ENCODE measurements at places on chromosomes 7 and 10.

DNA sequence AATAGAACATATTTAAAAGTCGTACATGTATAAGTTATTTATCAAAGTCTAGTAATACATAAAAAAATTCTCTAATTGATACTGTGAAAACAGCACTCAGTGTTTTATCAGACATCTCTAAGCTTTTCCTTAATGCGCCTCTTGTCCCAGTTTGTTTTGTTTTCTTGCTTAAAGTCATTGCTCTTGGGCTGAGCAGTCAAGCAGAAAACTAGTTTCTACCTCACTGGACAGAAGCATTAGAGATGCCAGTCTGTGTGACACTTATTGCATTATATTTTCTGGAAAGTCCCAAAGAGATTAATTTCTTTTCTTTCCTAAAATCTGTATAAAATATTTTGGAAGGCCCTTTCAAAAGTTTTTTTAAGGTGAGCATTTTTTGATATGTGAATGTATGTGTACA is 236.2 kb downstream of the PCLO start:
- no peak for DNase-seq

DNA sequence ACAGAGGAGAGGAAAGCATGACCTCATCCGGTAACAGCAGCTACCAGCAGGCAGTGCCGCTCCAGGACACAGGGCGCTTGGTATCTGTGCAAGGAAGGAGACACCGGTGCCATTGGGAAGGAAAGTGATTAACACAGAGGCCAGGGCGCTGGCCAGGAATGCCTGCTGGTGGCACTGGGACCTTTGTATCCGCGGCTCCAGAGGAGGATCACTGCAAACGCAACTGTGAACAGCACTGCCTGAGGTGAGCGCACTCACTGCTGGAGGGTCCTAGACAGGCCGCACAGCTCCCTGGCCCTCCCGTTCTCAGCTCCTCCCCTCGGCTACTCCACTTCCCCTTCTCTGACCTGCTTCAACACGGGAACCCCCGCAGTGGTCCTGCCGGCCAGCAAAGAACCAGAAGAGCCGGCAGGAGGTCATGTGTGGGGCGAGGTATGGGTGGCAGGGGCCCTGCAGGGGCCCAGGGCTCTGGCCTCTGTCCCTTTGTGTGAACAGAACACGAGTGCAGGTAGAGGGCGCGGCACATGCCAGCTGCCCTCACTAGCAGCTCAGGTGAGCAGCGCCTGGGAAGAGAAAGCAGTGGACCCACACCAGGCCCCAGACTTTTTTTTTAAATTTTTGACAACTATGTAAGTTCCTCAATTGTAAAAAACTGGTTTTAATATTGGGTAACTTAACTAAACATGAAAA is 107.6 kb downstream of the VIPR2 start:
- DNase-seq, result no peak

- peak; percentile 38 for DNase-seq
Measured at GRCh38 chr10:21724687-21725367, 190.8 kb downstream of the MLLT10 start.

DNA sequence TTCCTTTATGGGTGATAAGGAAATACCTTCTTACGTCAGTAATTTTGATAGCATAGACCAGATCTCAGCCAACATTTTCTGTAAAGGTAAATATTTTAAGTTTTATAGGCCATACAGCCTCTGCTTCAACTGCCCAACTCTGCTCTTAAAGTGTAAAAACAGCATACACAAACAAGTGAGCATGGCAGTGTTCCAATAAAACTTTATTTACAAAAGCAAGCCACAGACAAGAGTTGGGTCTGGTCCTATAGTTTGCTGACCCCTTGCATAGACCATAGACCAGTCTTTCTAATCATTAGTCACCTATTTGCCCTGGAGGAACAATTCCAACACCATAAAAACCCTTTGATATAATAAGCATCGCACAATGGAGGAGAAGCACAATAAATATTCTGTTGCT is 398.8 kb downstream of the SFMBT2 start:
- no peak for DNase-seq

DNA sequence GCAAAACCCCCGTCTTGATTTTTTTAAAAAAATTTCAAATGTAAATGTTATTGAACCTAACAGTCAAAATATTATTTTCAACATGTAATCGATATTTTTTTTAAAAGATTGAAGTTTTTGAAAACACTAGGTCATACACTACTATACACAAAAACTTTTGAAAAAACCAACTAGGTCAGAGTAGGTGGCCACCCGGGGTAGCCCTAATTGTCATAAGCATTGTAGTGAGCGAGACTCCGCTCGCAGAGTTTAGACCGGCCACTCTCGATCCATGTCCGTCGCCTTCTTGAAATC is 417 bp downstream of the RFC2 start:
- DNase-seq, result no peak

DNA sequence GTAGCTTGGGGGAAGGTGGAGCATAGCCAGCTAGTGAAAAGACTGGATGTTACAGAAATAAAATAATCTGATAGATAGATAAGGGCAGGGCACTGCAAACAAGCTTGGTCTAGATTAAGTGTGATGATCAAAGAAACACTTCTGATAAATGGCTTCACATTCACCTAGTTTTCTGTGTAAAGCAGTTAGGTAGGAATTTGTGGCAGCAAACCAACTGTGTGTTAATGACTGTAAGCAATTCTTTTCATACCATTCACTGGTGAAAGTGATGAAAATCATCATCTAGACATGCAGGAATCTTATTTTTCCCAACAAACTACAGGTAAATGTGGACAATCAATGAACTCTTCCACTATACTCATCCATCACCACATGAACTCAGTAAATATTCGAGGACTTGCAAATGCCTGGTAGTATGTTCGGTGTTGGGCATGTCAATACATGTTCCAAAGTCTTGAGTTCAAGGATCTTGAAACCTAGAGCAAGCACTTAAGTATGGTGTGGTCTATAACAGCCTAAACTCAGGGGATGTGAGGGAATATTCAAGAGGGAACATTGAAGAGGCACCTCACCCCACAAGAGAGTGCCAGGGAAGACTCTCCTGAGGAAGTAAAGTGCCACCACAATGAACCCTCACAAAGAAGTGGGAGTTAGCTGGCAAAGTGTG is 20.5 kb downstream of the PON3 start:
- no peak for DNase-seq

- no peak for DNase-seq
Measured at GRCh38 chr7:119197172-119197876, 972.8 kb downstream of the ANKRD7 start.

- DNase-seq, result no peak
Measured at GRCh38 chr7:30286749-30287148, 2.4 kb downstream of the ZNRF2 start.

- DNase-seq, result no peak
Measured at GRCh38 chr10:34889004-34889869, 74.1 kb upstream of the PARD3 start.

- DNase-seq, result no peak
Measured at GRCh38 chr10:110613341-110613995, 30.7 kb upstream of the RBM20 start.

DNA sequence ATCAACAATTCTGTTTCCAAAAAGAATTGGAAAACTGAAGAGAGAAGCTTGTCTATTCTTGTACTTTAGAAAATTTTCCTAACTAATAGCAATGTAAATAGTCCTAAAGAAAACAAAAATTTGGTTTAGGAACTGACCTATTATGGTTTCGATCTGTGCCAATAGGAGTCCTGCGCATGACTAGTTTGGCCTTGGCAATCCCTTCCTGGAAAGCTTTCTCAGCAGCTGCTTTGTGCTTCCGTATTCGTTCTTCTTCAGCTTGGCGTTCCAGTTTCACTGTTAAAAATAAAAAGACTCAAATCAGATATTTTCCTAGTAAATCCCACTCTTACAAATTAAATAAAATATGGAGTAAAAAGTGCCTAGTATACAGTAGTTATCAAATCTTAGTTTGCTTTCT is 36.6 kb downstream of the FZD9 start:
- no peak for DNase-seq

GRCh38 chr7:47587351-47587750 is 5.4 kb upstream of the TNS3 start:
- no peak for DNase-seq

- no peak for DNase-seq
Measured at GRCh38 chr10:27052656-27053055, 47.6 kb downstream of the ANKRD26 start.

GRCh38 chr10:18473424-18474117 is 177.8 kb downstream of the NSUN6 start:
- no peak for DNase-seq

DNA sequence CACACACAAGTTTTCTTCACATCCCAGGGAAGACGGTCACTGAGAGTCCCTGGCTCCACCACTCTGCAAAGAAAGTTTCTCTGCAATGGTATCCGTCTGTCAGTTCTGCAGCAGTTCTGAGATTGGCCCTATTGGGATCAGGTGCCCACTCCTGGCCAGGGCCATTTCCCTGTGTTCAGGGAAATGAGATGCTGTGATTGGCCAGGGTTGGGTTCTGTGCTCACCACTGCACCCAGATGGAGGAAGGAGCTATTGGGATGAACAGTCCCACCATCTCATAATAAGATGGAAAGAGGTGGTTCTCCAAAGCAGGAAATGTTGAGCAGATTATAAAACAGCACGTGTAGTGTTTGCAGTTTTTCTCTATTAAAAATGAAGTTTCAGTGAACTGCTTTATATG is 13.3 kb upstream of the PIP4K2A start:
- no peak for DNase-seq

GRCh38 chr7:20786049-20786412 is 655 bp downstream of the SP8 start:
- no peak for DNase-seq

Data from CD4-positive, alpha-beta T cell treated with Interleukin-1 beta for 1 hour (primary cell).